IMR-90 (cell line): ENCODE measurements at places on chromosomes 7 and 10. TPM values are rescaled to one million over a fixed set of nuclear protein-coding genes. Genes with fewer than 3 reads are reported as not detected.
A peak's percentile ranks its signal among the peaks of the same experiment; 100 is the strongest.

GRCh38 chr7:143924851-143925250 is 10.2 kb upstream of the OR2F2 start:
- no peak for DNase-seq

DNA sequence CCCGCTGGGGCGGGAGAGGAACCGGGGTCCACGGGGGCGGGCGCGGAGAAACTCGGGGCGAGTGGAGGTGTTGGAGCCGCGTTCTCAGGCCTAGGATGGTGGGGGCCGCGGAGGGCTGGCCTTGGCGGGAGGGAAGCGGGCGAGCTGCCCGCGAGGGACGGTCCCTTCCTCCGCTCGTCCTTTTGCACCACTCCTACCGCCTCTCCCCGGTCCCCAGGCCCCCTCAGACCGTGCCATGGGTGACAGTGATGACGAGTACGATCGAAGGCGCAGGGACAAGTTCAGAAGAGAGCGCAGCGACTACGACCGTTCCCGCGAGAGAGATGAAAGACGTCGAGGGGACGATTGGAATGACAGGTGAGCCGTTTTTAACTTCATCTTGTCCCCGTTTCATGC is 451 bp downstream of the SRRT start:
- no peak for DNase-seq

Gene SAMD9
- 9.5 and 15.6 TPM in 2 replicates for total RNA-seq

Gene ELFN1
- 1.6 and 2.2 TPM in 2 replicates for total RNA-seq

- DNase-seq = peak; percentile 47
Measured at GRCh38 chr10:24439935-24440334, 231.0 kb downstream of the KIAA1217 start.

- no peak for DNase-seq
Measured at GRCh38 chr10:44382131-44382858, 2.6 kb downstream of the CXCL12 start.
